ENCODE measurements at places on chromosomes 4 and X. TPM values are rescaled to one million over a fixed set of nuclear protein-coding genes. Genes with fewer than 3 reads are reported as not detected.

- DNase-seq = no peak
These were observed 179.1 kb downstream of the BMPR1B start for GRCh38 chr4:94936854-94937253.

GRCh38 chrX:148422526-148422925, 77.9 kb upstream of the AFF2 start:
- DNase-seq = no peak

DNA sequence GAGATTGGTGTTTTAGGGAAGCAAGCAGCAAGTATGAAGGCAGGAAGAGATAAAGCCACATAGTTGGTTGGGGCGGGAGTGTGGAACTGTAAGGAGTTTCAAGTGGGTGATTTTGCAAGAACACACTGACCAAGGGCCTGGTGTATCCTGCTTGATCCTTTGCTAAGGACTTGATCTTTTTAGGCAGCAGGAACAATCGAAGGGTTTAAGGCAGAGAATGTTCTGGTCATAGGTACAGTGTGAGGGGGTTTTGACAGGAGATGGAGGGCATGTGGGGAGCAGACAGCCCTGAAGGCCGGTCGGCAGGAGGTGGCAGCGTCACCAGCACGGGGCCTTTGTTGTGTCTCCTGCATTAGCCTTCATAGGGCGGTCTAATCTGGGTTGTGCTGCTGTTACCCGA, 54.7 kb downstream of the FAM193A start:
- peak; percentile 62 for DNase-seq

- DNase-seq = no peak
These were observed 52.0 kb downstream of the SORCS2 start for GRCh38 chr4:7244331-7244665.

DNA sequence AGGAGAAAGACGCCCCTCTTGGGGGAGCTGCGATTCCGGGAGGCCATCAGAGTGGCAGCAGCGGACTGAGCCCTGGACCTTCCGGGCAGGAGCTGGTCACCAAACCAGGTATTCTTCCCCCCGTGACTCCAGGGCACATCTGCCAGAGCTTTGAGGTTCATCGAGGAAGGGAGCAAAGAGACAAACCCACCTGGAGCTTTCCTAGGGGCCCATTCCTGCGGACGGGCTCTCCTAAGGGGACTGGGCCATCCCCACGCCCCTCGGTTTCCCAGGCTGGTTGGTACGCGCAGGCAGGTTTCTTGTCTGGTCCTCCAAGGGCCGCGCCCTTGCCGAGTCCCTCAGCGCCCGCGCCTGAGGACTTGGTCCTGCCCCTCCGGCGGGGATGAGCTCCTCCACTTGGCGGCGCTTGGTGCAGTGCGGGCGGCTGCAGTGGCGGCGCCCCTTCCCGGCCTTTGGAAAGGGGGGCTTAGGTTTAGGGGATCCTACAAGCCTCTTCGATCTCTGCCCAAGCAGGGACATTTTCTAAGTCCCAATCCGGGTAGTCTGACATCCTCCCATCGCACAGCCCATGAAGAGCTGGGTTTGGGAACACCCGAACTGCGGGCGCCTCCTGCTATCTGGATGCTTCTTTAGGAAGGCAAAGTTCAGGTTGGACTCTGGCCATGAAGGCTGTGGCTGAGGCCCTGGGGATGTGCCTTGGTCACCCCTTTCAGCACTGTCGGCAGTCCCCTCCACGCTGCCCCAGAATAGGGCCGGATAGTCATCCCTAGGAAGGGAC, 538 bp downstream of the STBD1 start:
- DNase-seq = peak; percentile 85

DNA sequence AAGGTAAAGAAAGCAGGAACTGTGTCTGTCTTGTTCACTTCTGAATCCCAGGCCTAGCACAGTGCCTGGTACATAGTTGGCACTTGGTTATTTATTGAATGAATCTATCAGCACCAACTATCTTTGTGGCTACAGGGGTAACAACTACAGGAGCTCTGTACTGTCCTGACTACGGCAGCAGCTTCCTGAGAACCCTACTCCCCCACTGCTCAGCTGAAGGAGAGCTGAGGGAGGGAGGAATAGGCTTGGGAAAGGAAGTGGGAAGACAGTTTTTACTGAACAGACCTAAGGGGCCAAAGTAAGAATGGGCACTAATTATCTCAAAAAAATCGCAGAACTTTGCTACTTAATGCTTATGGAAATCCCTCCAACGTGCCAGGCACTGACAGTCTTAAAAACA, 156.1 kb upstream of the RAPGEF2 start:
- DNase-seq = no peak

DNA sequence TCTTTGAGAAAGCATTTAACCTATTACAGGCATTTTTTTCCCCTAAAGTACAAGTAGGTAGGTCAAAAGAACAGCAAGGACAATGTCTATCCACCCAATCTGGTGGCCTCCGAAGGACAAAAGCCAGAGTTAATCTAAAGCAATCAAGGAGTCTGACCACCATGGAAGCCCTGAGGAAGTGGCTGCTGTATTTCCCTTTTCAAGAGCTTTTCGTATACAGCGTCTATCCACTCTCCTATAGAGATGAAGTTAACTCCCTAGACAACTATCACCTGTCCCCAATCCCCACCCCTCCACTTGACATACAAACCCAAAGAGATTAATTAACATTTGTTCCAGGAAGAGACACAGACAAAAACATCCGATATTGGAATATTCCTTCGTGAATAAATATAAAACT, 85.5 kb downstream of the SNCA start:
- no peak for DNase-seq

DNA sequence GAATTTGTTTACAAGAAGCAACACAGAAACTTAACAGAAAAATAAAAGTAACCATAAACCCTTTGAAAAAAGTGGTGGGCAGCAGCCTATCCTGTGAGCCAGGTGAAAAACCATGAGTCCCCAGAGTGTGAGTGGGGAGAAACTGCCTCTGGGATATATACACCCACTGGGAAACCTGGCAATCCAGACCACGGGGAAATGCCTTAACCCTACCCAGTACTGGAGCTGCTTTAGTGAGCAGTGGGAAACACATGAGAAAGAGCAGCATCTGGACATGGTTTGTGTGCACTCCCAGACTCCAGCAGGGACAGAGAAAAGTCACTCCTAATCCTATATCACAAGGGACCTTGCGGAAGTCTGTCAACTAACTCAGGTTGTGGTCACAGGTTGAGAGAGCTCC, 39.4 kb downstream of the UGT2A2 start:
- DNase-seq = no peak

DNA sequence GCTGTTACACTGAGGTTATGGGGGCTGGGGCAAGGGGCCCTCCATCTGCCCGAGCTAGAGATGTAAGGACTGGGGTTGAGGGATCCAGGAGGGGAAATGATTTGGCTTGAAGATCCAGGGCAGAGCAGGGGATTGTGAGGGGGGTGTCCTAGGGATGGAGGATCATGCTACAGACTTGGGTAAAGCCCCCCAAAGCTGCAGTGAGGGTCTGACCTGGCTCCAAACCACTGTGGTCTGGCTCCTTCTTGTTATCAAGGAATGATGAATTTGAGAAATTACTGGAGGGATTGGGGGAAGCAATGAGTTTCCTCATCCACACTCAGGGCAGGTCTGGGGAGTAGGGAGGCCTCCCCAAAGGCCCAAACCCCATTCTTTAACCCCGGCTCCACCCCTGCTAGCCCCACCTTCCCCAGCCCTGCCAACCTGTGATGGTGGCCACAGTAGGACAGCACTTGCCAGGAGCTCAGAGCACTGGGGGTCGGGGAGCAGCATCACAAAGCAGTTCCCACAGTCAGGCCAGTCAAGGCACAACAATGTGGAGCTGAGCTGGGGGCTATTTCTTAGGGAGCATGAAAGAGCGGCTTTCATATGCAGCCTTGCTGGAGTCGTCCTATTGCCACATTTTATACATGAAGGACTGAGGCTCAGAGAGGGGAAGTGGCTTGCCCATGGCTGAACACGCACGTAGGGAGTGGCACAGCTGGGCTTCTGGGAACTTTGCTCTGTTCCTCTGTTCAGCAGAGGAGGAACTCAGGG, 165.5 kb downstream of the EFNB1 start:
- no peak for DNase-seq

DNA sequence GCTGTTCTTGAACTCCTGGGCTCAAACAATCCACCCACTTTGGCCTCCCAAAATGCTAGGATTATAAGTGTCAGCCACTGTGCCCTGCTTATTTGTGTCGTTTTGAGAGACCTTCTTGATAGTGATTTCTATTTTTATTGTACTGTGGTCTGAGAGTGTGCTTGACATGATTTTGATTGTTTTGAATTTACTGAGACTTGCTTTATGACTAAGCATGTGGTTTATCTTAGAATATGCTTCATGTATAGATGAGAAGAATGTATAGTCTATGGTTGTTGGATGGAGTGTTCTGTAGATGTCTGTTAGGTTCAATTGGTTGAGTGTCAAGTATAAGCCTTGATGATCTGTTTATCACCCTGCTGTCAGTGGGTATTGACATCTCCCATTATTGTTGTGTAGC, 789.3 kb downstream of the IL1RAPL1 start:
- no peak for DNase-seq

- no peak for DNase-seq
These were observed 24.1 kb downstream of the ZCCHC12 start for GRCh38 chrX:118847676-118848075.

DNA sequence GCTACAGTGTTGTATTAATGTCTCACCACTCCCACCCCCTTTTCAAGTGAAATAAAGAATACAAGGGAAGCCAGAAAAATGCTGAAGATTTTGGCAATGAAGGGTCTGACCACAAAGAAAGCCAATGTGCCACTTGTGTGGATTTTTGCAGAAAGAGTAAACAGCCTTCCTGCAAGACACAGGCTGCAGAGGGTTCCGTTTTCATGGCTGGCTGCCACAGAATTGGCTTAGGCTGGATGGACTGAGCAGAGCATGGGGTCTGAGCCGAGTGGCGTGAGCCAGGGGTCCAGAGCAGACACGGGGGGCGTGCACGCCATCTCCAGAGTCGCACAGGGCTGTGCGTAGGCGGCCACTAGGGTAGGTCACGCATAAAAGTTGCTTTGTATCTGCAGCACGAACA, 69.2 kb downstream of the MTNR1A start:
- DNase-seq = no peak

DNA sequence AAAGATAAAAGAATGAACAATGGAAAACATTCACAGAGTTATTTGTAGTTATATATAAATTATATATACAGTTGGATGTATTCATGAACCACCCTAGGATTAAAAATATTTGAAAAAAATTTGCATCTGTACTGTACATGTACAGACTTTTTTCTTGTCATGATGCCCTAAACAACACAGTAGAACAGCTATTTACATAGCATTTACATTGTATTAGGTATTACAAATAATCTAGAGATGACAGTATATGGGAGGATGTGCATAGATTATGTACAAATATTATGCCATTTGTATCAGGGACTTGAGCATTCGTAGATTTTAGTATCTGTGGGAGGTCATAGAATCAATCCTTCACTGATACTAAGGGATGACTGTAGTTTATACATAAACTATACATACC, 44.8 kb downstream of the GSTCD start:
- no peak for DNase-seq

- no peak for DNase-seq
These were observed 93.2 kb downstream of the KDR start for GRCh38 chr4:55032179-55032578.

- DNase-seq = no peak
These were observed 55.7 kb upstream of the TXK start for GRCh38 chr4:48189731-48190130.

- no peak for DNase-seq
These were observed 13.2 kb downstream of the TAPT1 start for GRCh38 chr4:16213121-16213520.

DNA sequence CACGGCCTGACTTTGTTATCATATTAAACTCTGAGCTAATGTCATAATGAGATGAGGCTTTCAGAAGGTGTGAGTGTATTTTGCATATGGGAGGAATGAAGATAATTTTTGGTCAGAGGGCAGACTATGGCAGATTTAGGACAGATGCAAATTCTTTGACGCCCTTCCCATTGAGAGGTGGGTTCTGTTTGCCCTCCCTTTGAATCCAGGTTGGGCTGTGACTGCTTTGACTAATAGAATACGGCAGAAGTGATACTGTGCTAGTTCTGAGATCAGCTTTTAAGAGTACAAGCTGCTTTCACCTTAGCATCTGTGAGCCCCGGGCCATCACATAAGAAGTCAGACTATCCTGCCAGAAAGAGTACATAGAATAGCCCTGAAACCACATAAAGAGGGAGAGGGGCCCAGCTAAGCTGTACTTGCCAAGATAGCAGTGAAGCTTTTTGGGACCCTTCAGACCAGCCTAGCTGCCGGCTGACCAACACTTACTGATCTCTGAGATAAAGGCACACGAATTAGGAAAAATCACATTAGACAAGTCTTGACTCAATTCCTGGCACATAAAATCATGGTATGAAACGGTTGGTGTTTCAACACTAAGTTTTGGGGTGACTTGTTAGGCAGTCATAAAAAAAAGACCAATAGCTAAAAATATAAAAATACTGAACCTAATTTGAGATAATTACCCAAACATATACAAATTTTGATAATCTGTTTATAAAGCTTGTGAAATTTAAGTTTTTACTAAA, 166.7 kb upstream of the SH3RF1 start:
- DNase-seq = no peak

GRCh38 chr4:100288811-100289529, 98.7 kb upstream of the DDIT4L start:
- no peak for DNase-seq

DNA sequence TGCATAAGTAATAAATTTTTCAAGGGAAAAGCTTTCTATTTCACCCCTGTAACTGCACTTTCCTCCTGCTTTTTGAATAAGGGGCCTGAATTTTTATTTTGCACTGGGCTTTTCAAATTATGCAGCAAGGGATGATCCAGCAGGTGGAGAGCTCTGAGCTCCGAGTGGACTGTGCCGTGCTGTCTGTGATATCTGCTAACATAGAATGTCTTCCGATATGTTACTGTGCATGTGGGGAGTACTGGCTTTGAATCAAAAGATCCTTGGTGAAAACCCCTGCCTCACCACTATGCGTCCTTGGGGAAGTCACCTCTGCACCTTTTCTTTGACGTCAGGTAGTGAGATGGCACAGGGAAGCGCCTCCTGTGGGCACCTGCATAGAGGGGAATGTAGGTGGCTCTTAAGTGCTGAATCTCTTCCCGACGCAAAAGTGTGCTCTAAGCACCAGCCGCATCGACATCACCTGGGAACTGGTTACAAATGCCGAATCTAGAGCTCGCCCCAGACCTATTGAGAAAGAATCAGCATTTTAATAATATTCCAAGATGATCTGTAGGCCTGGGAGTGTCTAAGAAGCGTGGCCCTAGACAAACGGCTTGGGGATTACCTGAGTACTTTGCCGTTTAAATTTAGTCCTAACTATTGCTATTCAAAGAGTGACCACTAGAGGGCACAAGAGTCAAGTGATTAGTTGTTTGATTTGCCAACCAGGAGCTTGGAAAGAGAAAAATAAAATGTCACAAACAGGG, 19.2 kb upstream of the WFS1 start:
- DNase-seq = no peak

GRCh38 chr4:178264001-178264400, 821.8 kb upstream of the AGA start:
- DNase-seq = no peak

- no peak for DNase-seq
These were observed 252.7 kb downstream of the MAPK10 start for GRCh38 chr4:86107112-86107511.

GRCh38 chr4:143693856-143694255, 6.6 kb downstream of the FREM3 start:
- no peak for DNase-seq

The RAB9B gene
- total RNA-seq = 24.7 TPM

The TEC gene
- total RNA-seq = 4.6 TPM

The CT45A1 gene
- total RNA-seq = not detected

The TREX2 gene
- total RNA-seq = 0.48 TPM

The VCX gene
- not detected for total RNA-seq

The PRDM5 gene
- 16.3 TPM for total RNA-seq

The CLTRN gene
- total RNA-seq = 0.51 TPM

The ZNF182 gene
- total RNA-seq = 3.6 TPM

The MYOZ2 gene
- 3.9 TPM for total RNA-seq

Data from posterior vena cava (tissue), 2 donors.